ENCODE measurements at places on chromosomes 2 and 18. TPM values are rescaled to one million over a fixed set of nuclear protein-coding genes. Genes with fewer than 3 reads are reported as not detected.

- no peaks in the 10 kb centered on the region for H3K4me1 ChIP-seq
- no peak overlapping the region for H3K4me3 ChIP-seq
- no peak overlapping the region for H3K27ac ChIP-seq
- no peaks in the 10 kb centered on the region for H3K36me3 ChIP-seq
- DNase-seq: no peak
- H3K27me3 ChIP-seq: no peaks in the 10 kb centered on the region
Measured at GRCh38 chr2:155190342-155190741, 491.8 kb downstream of the KCNJ3 start.

DNA sequence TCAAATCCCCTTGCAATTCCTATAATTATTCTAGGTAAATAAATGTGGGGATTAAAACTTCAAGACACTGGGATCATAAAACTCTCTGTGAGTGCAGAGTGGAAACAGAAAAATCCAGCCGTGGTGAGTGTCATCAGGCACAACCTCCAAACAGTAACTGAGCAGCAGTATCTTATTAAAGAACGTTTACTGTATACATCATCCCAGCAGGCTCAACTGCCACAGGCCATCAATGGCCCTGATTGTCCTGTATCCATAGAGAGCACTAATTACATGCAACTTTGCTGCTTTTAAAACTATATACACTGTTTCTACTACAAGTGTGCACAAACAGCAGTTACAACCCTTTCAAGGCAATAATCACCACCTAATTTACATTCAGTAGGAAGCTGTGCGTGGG lies 23.9 kb downstream of the GAREM1 start:
- no peaks in the 10 kb centered on the region for H3K4me1 ChIP-seq
- H3K27me3 ChIP-seq: no peaks in the 10 kb centered on the region
- H3K4me3 ChIP-seq: no peak overlapping the region
- DNase-seq: no peak

DNA sequence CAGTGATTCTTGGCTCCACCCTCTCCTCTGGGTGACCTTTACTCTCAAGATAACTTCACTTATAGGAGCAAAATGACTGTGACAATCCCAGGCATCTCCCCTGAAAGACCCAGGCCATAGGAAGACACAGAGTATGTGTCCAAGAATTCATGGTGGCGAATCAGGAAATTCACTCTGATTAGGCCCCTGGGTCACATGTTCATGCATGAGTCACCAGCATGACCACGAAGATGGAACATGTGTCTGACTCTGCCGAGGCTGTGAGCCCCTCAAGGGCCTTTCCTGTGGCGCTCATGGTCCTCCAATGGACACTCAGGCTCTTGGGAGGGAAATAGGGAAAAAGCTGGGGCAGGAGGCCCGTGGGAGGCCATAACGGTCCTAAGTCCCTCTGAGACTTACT lies 74.0 kb upstream of the TEX51 start:
- H3K27ac ChIP-seq: no peak overlapping the region
- H3K36me3 ChIP-seq: no peaks in the 10 kb centered on the region
- peaks cover 28% of the 10 kb centered on the region for H3K27me3 ChIP-seq
- no peaks in the 10 kb centered on the region for H3K4me1 ChIP-seq
- no peak for DNase-seq

DNA sequence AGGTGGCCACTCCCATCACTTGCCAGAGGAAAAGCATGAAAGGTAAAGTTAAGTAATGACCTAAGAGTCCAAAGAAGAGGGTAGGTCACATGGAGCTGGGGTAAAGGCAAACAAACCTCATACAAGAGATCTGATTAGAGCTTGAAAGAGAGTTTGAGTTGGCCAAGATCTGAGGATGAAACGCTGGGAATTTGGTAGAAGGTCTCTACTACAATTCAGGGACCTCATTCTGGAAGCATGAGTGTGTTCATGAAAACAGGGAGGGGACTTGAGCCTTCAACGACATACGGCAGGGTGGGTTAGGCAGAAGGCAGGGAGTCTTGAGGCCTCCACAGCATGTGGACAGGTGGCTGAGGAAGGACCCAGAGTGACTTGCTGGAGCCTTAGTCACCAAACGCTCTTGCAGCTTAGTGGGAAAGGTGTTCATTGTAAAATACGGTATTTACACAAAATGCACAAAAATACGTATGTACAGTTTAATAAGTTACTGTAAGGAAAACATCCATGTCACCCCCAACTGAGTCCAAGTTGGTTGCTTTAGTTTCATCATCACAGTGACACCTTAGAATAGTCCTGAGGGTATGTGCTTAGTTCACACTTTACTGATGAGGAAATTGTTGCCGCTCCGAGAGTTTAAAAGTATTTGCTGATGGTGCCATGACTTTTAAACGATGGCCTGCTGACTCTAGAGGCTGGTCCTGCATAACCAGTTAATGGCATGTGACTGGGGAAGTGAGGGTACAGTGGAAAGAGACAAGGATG lies 5.0 kb upstream of the FARP2 start:
- no peak for DNase-seq
- no peak overlapping the region for H3K27ac ChIP-seq
- no peaks in the 10 kb centered on the region for H3K27me3 ChIP-seq
- peaks cover 43% of the 10 kb centered on the region for H3K36me3 ChIP-seq
- H3K4me1 ChIP-seq: peaks cover 13% of the 10 kb centered on the region

SPC25 gene
- 29.8 TPM for total RNA-seq

- H3K27me3 ChIP-seq: no peaks in the 10 kb centered on the region
- H3K4me3 ChIP-seq: no peak overlapping the region
- no peaks in the 10 kb centered on the region for H3K4me1 ChIP-seq
- DNase-seq: no peak
- no peaks in the 10 kb centered on the region for H3K36me3 ChIP-seq
Measured at GRCh38 chr2:194182888-194183287, 1474.1 kb upstream of the SLC39A10 start.

PARD6G gene
- total RNA-seq: 12.8 TPM

DNA sequence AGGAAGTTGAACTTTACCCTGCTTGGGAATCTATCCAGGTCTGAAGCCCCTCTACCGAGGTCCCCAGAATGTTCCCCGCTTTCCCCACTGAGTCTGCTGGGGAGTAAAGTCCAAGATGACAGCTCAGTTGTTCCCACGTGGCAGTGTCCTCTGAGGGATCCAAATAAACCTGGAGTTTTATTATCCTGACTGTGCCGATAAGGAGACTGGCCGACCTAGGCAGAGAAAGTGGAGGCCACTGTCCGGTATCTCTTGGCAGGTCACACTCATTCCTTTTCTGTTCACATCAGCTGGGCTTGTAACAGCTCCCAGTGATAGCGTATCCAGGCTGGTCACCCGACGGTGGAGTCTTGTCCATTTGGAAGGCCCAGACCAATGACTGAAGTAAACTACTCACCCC lies 27.5 kb upstream of the C18orf32 start:
- H3K36me3 ChIP-seq: no peaks in the 10 kb centered on the region
- H3K4me1 ChIP-seq: no peaks in the 10 kb centered on the region
- DNase-seq: no peak

RMC1 gene
- 38.4 TPM for total RNA-seq

LHCGR gene
- total RNA-seq: not detected

DNA sequence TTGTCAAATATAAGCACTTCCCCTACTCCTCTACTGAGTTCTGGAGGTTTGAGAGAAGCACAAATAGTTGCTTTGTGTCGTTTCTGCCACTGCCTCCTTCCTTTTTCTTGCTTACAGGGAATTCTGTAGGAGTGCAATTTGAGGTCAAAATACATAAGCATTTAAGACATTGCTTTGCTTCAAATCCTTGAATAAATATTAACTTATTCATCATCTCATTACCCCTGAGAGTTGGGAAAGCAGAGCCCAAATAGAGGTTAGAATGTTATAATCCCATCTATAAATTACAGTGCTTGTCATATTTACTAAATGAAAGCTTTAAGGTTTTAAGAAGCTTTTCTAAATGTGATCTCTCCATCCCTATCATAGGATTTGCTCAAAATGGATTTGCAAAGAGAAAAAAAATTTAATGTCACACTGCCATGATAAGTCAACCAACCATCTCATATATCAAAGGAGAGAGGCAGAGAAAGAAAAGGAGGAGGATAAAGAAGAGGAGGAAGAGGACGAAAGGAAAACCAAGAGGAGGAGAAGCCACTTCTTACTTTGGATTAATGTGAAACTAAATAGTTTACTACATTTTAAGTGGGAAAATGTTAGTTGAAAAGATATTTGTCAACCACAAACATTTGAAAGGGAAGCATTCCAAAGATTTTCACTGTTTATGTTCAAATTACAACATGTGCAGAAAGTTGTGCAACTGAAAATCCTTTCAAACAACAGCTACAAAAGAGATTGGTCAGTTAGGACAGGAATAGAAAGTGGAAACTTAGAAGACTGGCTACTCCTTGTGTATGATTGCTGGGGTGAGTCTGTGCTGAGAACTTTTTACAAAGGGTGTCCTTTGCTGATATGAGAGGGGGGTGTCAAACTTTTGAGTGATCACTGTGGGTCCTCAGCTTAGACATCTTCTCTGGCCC lies 277.3 kb upstream of the FN1 start:
- H3K27ac ChIP-seq: no peak overlapping the region
- no peaks in the 10 kb centered on the region for H3K36me3 ChIP-seq
- DNase-seq: no peak
- H3K4me3 ChIP-seq: no peak overlapping the region
- H3K4me1 ChIP-seq: no peaks in the 10 kb centered on the region

TUBA3E gene
- total RNA-seq: not detected

DNA sequence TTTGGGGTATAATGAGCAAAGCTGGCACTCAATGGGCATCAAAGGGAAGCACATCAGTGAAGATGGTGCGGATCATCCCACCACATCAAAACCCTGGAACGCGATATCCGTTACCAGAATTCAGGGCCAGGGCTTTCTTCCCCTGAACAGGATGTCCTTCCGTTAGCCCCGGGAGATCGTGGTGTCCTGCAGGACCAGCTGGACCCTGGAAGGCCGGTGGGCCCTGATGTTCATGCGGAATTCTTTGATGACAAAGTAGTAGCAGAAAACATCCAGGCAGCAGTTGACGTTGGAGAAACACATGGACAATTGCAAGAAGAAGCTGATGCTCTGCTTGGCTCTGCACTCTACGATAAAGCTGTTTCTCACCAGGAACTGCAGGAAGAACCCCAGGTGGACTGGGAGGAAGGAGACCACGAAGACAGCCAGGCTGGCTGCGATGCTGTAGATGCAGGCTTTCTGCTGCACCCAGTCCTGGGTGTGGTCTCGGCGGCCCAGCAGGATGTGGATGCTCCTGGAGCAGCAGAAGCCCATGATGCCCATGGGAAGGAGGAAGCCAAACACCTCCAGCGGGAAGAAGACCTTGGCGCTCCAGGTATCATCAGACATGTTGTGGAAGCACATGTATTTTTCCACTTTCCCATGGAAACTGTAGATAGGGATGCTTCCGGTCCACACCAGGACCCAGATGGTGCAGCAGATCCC lies 15.0 kb downstream of the GPR55 start:
- no peak for DNase-seq
- H3K36me3 ChIP-seq: no peaks in the 10 kb centered on the region
- H3K27ac ChIP-seq: no peak overlapping the region
- H3K27me3 ChIP-seq: no peaks in the 10 kb centered on the region
- H3K4me1 ChIP-seq: peaks cover 25% of the 10 kb centered on the region
- no peak overlapping the region for H3K4me3 ChIP-seq

GRCh38 chr2:194103941-194104659 lies 1552.9 kb upstream of the SLC39A10 start:
- no peak overlapping the region for H3K27ac ChIP-seq
- no peak for DNase-seq
- H3K4me1 ChIP-seq: no peaks in the 10 kb centered on the region
- no peaks in the 10 kb centered on the region for H3K36me3 ChIP-seq
- no peak overlapping the region for H3K4me3 ChIP-seq
- no peaks in the 10 kb centered on the region for H3K27me3 ChIP-seq

- H3K27ac ChIP-seq: no peak within 1 kb of the TSS
- no peak for DNase-seq
- H3K36me3 ChIP-seq: no peaks in the 10 kb centered on the region
- no peaks in the 10 kb centered on the region for H3K27me3 ChIP-seq
- no peak within 1 kb of the TSS for H3K4me3 ChIP-seq
- H3K4me1 ChIP-seq: no peaks in the 10 kb centered on the region
Measured at GRCh38 chr18:46657115-46657955, at the start of gene LOXHD1. TSS of gene LOXHD1 (minus strand) at chr18:46657220. CDS start at chr18:46657033, 187 bp downstream.

DNA sequence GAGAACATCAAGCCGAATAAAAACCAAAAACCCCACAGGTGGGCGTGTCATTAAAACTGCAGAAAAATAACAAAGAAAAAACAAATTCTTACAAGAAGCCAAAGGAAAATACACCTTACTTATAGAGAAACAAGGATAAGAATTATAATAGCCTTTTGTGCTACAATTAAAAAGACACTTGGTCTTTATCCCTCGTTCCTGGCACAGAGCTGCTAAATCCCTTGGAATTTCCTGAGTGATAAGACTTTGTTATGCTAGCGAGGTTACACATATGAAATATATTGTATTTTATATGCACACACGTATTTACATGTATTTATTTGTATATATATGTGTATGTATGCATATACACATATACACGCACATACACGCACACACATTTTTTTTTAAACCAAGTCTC lies 325.3 kb upstream of the TFPI start:
- no peaks in the 10 kb centered on the region for H3K36me3 ChIP-seq
- no peak for DNase-seq
- H3K27me3 ChIP-seq: no peaks in the 10 kb centered on the region
- no peak overlapping the region for H3K4me3 ChIP-seq
- H3K4me1 ChIP-seq: no peaks in the 10 kb centered on the region

DNA sequence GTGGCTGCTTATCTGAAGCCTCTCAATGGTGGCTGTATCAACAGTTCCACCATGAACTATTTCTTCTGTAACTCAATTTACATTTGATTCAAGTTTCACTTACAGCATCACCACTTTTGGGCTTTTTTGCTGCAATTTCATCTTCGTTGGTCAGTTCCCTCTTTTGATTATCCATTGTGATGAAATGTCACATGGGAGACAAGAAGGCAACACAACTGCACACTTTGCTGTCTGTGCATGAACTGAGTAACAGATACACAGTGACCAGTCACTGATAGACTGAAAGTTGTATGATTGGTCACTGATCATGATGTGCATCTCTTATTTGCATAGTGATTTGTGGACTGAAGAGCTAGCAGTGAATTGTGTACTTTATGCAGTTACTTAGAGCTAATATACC lies 130.7 kb upstream of the RNF152 start:
- no peak overlapping the region for H3K4me3 ChIP-seq
- no peak for DNase-seq
- H3K27ac ChIP-seq: no peak overlapping the region
- H3K27me3 ChIP-seq: no peaks in the 10 kb centered on the region
- H3K36me3 ChIP-seq: no peaks in the 10 kb centered on the region
- no peaks in the 10 kb centered on the region for H3K4me1 ChIP-seq

DNA sequence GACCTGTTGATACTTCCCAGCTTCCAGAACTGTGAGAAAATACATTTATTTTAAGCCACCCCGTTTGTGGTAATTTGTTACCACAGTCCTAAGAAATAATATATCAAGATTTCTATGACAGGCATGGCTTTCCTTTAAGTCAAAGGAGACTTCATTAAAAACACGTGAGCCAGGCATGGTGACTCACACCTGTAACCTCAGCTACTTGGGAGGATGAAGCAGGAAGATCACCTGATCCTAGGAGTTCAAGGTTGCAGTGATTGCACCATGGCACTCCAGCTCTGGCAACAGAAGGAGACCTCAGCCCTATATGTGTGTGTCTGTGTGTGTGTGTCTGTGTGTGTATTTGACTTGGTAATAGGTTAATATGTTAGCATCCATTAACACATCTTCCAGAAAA lies 69.8 kb upstream of the SCN7A start:
- no peaks in the 10 kb centered on the region for H3K36me3 ChIP-seq
- no peak overlapping the region for H3K27ac ChIP-seq
- H3K4me3 ChIP-seq: no peak overlapping the region

CABYR gene
- total RNA-seq: not detected

- no peaks in the 10 kb centered on the region for H3K36me3 ChIP-seq
- peaks cover 26% of the 10 kb centered on the region for H3K27me3 ChIP-seq
- H3K27ac ChIP-seq: no peak overlapping the region
- no peak overlapping the region for H3K4me3 ChIP-seq
- no peak for DNase-seq
Measured at GRCh38 chr2:44016282-44016681, 20.5 kb upstream of the LRPPRC start.

Data from HCT116 (cell line).